ENCODE measurements at places on chromosomes 13 and 19.
A peak's percentile ranks its signal among the peaks of the same experiment; 100 is the strongest.

DNA sequence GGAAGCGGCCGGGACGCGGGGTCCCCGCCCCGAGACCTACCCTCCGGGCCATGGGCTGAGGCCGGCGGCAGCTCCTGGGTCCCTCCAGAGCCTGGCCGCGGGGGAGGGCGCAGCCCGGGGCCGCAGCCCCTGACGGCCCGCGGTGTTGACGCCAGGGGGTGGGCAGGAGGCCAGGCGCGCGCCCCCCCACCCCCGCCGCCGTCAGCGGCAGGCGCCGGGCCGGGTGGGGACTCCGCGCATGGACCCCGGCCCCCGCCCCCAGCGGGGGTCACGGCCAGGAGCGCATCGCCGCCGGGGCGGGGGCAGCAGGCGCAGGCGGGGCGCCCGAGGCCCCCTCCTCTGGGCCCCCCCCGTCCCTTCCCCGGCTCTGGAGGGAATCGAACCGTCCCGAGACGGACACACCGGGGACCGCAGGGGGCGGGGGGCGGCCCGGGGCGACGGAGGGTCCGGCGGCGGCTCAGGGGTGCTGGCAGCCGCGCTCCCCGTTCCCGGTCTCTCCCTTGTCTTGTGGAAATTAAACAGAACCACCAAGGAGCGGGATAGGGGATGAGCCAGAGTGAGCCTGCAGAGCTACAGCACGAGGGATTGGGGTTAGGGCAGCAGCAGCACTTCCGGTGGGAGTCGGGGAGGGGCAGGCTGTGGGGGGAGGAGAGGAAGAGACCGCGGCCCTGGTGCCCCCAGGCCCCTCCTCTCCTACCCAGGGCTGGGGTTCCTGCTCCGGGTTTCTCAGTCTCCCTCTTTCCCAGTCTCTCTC is at the start of gene MEIS3:
TSS of gene MEIS3 (minus strand) at position 498 of the 754 bp plus-strand sequence. CDS start at position 52, 446 bp downstream.
- DNase-seq: no peak

DNA sequence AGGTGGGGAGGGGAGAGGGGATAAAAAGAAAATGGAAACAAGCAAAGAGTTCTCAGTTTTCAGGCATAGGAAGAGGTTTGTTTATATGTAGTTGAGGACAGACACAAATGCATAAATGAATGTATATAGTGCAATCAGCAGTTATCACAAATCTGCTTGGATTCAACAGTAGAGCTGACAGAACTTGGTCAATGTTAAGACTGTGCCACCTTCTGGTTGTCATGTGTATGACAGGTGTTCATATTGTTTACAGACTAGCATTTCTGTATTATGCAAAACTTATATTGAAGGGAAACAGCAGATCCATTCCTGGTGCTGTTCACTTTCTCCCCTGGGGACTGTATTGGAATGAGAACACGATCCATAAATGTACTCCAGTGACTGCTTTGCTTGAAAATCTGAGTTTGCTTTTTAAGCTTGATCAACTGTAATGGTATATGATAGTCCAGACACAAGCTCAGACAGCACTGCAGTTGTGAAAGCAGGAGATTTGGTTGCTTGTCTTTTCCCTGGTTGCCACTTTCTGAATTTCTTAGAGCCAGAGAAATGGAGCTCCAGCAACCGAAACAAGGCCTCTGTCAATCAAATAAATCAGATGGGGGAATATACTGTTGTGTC is 319.5 kb upstream of the OBI1 start:
- DNase-seq: peak; percentile 72

DNA sequence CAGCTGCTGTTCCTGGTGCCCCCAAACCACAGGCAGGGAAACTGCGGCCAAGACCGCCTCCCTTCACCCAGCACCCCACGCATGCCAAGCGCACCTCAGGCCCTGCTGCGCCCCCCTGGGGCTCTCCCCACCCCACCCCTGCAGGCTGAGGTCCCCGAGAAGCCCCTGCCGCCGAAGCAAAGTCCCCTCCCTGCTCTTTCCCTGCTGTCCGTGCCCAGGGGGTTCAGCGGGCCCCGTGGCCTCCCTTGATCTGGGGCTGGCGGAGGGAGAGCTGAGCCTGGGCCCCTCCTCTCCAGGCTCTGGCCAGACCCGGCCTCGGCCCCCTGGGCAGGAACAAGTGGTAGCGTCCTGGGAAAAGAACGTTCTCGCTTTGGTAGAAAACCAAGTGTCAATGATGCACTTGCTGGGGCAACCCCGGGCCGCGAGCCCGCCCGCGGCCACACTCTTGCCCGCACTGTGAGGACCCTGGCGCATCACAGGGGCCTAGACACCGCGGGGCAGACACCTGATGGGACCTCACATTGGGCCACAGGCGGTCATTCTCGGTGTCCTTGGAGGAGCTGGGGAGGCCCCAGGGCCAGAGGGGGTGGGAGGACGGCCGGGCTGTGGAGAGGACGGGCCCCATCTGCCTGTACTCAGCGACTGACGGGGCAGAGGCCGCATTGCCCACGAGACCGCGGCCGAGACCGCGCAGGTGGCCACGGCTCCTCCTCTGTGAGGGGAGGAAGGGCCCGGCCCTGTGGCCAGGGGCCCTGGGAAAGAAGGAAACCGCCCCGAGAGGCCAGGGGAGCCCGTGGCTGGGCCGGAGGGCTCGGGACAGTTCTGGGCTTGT is 29.0 kb downstream of the GPX4 start:
- peak; percentile 45 for DNase-seq

DNA sequence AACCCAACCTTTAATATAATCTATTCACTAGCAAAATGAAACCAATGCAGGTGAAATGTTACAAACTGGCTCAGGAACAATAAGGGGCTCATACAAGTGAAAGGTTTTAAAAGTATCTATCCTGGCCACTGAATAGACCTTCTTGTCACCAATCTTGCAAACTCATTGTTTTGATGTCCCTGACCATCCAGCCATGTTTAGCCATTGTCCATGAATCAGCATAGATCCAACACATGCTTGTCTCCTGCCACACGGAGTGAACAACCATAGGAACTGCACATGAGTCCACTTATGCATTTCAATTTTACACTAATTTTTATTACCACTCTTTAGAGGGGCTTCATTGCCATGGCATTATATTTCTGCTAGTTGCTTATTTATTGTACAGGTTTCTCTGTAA is 331.4 kb downstream of the GPC5 start:
- DNase-seq: no peak

DNA sequence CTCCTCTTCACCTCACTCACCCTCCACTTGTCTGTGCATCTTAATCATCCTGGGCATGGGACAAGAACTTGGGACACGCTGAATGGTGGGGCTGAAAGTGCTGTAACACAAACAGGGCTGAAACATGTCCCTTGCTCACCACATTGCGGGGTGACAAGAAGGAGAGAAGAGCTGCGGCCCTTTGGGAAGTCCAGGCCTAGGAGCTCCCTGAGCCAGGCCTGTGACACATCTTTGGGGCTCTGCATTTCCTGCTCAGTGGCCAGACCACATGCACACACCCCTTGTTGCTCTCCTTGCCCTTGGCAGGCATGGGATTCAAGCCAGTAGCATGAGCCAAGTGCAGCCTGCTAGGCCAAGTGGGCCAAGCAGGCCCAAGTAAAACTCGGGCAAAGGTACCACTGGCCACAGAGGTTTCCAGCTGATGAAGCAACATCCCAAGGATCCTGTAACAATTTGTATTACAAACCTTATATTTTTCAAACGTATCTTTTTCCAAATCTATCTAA is 1384.3 kb upstream of the PCDH20 start:
- no peak for DNase-seq

GRCh38 chr19:384799-385169 is 24.2 kb downstream of the C2CD4C start:
- no peak for DNase-seq

DNA sequence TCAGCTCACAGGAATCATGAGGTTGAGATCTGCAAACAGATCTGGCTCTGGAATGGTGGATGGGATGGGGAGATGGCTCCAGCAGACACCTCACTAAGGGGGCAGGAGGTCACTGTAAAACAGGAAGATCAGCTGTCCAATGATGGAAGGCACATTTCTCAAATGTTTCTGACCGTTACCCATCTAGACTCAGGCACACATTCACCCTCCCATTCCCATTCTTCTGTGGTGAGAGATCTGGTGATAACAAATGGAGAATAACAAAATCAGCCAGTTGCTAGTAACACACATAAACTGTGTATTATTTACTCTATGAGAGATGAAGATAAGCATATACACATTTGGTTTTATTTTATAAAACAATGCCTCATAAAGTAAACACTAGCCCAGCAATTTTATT is 235.9 kb downstream of the TSHZ3 start:
- DNase-seq: no peak

DNA sequence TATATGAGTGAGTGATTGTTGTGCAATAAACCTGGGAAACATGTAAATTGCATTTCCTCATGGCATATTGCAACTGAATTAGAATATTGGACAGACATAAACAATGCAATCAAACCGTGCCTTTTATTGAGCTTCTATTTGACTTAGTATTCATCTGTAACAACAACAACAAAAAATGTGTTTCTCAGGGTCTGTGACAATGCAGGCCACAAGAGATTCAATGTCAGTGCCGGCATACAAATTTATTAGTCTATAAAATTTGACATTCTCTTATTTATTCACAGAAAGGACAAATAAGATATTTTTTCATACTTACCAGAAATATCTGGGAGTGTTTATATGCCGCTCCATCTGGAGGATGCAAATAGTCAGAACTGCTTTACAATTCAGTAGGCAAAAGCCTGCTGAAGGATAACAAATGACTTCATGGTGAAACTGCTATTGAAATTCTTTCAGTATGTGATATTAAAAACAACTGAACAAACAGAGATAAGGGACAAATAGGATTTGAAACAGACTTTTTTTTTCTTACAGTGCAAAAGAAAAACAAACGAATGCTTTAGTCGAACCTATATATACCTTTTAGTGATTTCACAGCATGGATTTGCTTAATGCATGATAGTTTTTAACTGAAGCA is 77.2 kb downstream of the DACH1 start:
- no peak for DNase-seq

GRCh38 chr19:2854849-2855248 is 12.3 kb upstream of the ZNF556 start:
- no peak for DNase-seq

- DNase-seq: no peak
Measured at GRCh38 chr19:1377176-1377964, 6.3 kb upstream of the NDUFS7 start.

GRCh38 chr19:38597075-38597474 is 20.7 kb downstream of the MAP4K1 start:
- no peak for DNase-seq

DNA sequence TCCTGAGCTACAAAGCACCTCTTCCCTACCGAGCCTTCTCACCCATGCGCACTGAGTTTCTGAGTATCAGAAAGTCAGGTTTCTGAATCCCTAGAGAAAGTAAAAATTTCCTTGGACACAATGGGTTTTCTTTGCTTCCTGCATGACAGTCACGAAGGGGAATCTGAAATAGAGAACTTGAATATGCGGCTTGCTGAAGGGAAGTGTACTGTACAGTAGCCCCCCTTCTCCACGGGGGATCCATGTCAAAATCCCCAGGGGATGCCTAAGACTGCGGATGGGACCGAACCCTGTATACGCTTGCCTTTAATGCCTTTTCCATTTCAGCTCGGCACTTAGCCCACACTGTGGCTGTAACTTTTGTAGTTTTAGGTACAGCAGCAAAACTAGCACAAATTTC is 107.9 kb downstream of the GGACT start:
- no peak for DNase-seq

DNA sequence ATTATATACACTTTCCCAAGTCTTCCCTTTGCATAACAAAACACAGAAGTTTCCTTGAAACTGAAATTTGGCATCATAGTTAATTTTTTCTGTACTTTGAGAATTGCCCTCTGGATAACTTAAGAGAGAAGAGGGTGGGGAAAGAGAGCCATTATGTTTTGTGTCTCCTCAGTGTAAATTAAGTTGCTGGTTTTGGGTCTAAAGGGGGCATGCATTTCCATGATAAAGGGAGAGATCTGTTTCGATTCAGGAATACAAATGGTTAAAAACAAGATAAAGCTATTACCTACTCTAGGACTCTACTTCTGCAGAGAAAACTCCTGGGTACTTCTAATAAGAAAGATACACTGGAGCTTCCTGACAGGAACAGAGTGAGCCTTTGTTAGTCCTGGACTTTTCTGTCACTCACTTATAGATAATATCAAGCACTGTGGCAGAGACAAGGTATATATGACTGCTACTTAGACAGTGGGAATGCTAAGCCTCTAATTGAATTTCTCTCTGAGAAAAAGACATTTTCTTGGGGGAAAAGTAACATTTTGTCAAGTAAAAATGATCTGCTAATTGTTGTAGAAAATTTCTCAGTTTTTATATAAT is 142.8 kb upstream of the PCDH9 start:
- no peak for DNase-seq

- no peak for DNase-seq
Measured at GRCh38 chr13:40101708-40102359, 446.4 kb downstream of the COG6 start.

- peak; percentile 100 for DNase-seq
Measured at GRCh38 chr13:52652196-52652979, at the start of gene SUGT1. SUGT1 (plus strand) TSS chr13:52652836; CDS start chr13:52652921, 85 bp downstream.

All from common myeloid progenitor, CD34-positive (primary cell).